ENCODE measurements at places on chromosomes 2 and 18. TPM values are rescaled to one million over a fixed set of nuclear protein-coding genes. Genes with fewer than 3 reads are reported as not detected.

The PSMD14 gene
- 39.1 TPM for polyA plus RNA-seq

DNA sequence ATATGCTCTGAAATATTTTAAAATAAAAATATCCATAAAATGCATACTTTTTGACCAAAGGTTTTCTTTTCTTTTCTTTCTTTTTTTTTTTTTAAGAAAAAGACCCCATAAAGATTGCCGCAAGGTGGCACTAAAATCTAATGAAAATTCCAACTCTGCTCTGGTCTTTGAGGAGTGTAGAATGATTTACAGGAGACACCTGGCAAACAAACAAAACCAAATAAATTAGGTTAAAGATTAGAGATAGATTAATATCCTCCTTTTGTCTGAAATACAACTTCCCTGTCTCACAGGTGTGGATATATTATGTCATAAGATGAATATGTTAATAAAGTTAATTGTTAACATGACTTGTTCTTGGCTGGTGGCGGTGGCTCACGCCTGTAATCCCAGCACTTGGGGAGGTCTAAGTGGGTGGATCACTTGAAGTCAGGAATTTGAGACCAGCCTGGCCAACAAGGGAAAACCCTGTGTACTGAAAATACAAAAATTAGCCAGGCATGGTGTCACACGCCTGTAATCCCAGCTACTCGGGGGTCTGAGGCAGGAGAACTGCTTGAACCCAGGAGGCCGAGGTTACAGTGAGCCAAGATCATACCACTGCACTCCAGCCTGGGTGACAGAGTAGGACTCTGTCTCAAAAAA is 3.5 kb upstream of the RHOB start:
- DNase-seq: no peak

- DNase-seq: no peak
These were observed 53.6 kb downstream of the PRELID3A start for GRCh38 chr18:12461326-12461725.

The GLI2 gene
- polyA plus RNA-seq: 26.1 TPM

The POTEC gene
- 0.03 TPM for polyA plus RNA-seq

DNA sequence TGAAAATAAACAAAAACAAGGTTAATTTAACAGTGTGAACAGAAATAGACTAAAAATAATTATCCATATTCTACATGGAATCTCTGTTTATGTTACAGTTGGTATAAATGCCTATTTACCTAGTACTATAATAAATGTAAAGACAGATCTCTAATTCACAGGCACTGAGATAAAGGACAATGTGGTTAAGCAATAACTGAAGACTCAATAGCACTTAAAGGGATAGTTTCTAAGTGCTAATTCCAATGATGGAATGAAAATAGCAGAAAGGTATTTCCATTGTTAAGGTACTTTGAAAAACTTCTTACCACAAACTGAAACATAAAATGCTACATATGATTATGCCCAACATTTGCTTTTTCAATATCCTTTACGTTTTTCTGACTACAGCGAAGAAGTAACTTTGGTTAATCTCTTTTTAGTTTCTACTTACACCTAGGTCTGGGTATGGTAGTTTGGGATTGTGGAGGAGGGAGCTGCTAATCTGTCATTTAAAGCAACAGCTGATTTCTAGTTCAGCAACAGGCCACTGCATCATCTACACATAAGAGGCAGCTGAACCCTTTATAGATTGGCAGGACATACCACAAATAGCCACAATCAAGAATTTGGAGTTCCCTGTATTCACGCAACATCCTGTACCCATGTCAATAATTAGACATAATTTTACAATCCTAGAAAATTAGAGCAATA is 27.2 kb downstream of the MAP4K3 start:
- DNase-seq: no peak

- DNase-seq: no peak
These were observed 131.2 kb downstream of the KCTD1 start for GRCh38 chr18:26417190-26417589.
